ENCODE measurements at places on chromosomes 7 and 10. TPM values are rescaled to one million over a fixed set of nuclear protein-coding genes. Genes with fewer than 3 reads are reported as not detected.
A peak's percentile ranks its signal among the peaks of the same experiment; 100 is the strongest.

GRCh38 chr10:78382772-78383171 is 349.1 kb downstream of the RPS24 start:
- no peak for DNase-seq

- DNase-seq: no peak
Measured at GRCh38 chr10:89074120-89074519, 83.5 kb downstream of the FAS start.

Gene NCF1
- 0.37 TPM for total RNA-seq

- no peak for DNase-seq
Measured at GRCh38 chr10:8104721-8105120, 50.2 kb downstream of the GATA3 start.

Gene FAM13C
- total RNA-seq: 2.5 TPM

Gene NPSR1
- total RNA-seq: not detected

Gene SAMD9L
- total RNA-seq: not detected

Gene LRRC27
- total RNA-seq: 17.8 TPM

GRCh38 chr10:5442065-5442989 is 30.0 kb downstream of the NET1 start:
- DNase-seq: no peak

Gene ENTPD1
- total RNA-seq: 3.9 TPM

Gene PIK3CG
- total RNA-seq: not detected

DNA sequence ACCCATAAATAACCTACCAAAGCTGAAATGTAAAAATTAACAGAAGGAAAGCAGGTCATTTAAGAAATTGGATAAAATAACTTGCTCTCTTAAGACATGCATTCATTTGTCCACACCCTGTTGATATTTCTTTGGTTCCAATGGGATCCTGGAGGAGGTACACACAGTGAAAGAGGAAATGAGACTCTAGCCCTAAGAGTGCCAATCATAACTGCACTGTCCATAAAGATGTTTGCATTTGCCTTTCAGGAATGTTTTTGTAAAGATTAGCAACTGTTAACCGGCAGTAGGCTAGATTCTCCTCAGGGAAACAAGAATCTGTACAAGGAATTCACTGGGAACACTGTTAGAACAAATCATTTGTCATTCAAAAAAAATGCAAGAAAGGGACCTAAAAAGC is 61.0 kb downstream of the MEOX2 start:
- no peak for DNase-seq

DNA sequence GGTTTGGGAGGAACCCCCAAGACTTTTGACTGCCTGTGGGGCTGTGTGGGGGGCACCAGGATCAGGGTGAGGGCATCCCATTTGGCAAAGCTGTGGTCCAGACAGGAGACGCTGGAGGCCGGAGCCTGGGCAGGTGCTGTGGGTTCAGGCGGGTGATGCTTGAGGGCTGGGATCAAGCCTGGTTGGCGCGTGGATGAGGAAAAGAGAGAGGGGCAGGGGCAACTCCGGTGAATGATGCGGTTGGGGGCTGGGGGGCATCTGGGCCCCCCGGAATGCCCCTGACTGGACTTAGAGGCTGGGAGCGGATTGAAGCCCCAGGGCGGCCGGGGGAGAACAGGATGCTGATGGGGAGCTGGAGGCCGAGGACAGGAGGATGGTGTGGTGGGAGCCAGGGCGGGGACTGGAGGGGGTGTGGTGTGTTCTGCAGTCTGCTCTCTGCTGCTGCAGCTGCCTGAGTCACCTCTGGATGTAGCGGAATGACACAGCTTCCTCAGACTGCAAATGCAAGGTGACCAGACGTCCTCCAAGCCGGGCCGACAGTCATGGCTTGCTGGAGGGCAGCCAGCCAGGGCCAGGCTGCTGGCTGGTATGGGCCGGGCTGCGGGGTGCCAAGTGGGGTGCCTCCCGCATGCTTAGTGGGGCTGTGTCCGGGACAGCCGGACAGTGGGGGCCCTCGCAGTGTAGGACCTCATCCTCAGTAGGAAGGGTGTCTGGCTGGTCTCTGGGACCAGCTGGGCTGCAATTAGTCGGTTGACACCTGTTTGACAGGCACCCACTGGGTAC is 3.2 kb downstream of the MAFK start:
- DNase-seq: peak; percentile 74

Gene EN2
- total RNA-seq: not detected

GRCh38 chr10:30176182-30176581 is 116.8 kb upstream of the JCAD start:
- no peak for DNase-seq

- DNase-seq: peak; percentile 61
Measured at GRCh38 chr7:23220690-23221305, 25.8 kb upstream of the GPNMB start.

DNA sequence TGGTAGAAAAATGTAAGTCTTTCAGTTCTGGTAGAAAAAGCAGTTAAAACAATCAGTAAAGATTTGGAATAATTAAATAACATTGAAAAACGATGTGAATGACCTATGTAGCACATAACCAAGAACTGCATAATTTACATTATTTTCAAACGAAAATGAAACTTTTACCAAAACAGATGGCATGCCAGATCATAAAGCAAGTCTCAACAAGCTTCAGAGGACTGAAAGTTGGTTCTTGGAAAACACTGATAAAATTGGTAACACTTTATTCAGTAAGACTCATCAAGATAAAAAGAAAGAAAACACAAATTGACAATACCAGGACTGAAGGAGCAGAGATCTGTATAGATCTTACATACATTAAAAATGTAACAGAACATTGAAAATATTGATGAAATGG is 92.8 kb downstream of the VIPR2 start:
- DNase-seq: no peak

DNA sequence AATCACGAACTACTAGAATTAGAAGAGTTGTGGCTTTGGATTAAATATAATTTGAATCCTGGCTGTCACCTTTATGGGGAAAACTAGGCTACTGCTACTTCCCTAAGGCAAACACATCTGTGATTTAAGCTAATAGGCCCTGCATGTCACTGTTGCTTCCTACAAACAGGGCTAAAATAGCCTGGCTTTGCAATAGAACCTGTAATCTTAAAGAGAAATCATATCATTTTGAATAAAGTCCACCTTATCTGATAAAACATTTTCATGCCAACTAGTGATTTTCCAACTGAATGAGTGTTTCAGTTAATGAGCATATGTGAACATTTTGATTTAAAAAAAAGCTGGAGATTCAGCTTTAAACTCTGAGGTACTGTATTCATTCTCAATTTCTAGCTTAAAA is 208.0 kb downstream of the GPR37 start:
- no peak for DNase-seq

GRCh38 chr7:29431686-29432085 is 131.9 kb upstream of the PRR15 start:
- DNase-seq: no peak

DNA sequence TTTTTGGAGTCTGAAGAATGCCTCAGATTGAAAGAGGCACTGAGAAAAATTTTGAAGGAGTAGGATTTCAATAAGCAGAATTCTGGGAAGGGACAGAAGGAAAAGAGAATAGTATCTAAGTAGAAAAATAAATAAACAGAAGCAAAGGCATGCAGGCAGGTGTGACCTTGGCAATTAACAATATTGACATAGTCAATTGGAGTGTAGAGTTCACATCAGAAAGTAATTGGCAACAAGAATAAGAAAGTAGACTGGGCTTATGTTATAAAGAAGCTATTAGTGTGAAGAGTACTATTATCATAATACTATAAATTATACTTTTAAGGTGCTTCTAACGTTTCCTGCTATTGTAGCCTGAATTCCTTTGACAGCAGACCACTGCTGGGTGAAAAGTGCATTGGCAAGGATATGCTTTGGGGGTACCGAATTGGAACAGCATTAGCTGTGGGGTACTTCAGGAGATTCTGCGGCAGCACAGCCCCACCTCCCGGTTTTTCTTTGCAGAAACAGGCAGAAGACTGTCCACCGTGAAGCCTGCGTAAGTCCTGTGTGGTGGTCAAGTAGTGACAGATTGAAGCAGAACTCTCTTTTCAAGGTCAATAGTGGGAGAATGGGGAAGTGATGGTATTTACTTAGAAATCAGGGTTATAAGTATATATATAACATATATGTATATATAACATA is 357.0 kb downstream of the THSD7A start:
- DNase-seq: no peak

DNA sequence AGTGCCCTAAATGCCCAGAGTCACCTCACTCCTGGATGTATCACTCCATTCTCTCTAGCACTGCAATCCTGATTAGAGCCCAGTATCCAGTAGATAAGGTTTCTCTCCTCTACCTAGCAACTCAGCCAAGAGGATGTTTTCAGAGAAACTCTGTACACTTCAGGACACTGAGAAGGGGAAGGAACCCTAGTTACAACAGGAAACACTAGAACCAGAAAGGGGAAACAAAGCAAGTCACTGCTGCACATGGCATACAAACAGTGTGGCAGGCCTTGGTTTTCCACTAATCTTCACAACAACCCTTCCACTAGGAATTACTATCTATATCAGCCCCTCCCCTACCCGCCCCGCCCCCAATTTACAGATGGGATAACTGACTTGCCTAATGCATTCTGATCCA is 1.6 kb downstream of the FAM204A start:
- no peak for DNase-seq

DNA sequence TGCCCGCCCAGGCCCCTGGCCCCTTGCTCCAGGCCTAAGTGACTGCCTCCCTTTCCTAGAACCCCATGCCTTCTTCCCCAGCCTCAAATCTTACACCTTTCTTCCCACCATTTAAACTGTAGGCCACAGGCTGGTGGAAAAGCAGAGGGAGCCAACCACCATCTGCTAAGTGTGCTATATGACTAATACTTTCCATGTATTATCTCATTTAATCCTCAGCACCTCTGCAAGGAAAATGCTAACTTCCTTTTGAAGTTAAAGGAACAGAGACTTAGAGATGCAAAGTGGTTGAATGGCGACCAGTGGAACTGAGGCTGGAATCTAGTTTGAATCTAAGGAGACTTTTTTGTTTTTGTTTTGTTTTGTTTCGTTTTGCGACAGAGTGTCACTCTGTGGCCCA is 17.8 kb upstream of the MTPAP start:
- DNase-seq: no peak

Gene NKX1-2
- 2.4 TPM for total RNA-seq

DNA sequence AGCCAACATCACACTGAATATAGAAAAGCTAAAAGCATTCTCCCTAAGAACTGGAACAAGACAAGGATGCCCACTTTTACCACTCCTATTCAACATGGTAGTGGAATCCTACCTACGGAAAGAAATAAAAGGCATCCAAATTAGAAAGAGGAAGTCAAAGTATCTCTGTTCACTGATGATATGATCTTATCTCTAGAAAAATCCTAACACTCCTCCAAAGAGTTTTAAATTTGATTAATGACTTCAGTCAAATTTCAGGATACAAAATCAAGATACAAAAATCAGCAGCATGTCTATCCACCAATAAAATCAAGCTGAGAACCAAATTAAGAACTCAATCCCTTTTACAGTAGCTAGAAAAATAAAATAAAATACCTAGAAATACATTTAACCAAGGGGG is 35.3 kb upstream of the TNKS2 start:
- no peak for DNase-seq

DNA sequence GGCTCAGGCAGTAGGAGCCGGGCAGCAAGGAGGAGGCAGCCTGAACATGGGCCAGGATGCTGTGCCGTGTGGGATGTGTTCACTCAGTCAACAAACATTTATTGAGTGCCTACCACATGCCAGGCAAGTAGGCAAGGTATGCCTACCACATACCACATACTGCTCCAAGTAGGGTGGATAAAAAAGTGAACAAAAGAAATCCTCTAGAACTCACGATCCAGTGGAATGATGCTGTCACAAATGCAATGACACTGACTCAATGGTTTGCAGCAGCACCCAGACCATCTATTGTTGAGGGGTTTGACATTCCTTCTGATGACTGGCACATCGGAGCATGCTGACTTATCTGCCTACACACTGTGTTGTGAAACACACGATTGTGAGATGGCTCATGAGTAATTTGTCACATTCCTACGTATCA is 413.5 kb downstream of the NRG3 start:
- DNase-seq: no peak

Gene LAMB1
- total RNA-seq: 219 TPM

GRCh38 chr10:1255118-1255517 is 198.9 kb downstream of the WDR37 start:
- peak; percentile 27 for DNase-seq

All from endodermal cell (in vitro differentiated cells).